ENCODE measurements at places on chromosomes 7 and 10. TPM values are rescaled to one million over a fixed set of nuclear protein-coding genes. Genes with fewer than 3 reads are reported as not detected.

OR13A1 gene
- total RNA-seq: under 0.01 TPM

DNA sequence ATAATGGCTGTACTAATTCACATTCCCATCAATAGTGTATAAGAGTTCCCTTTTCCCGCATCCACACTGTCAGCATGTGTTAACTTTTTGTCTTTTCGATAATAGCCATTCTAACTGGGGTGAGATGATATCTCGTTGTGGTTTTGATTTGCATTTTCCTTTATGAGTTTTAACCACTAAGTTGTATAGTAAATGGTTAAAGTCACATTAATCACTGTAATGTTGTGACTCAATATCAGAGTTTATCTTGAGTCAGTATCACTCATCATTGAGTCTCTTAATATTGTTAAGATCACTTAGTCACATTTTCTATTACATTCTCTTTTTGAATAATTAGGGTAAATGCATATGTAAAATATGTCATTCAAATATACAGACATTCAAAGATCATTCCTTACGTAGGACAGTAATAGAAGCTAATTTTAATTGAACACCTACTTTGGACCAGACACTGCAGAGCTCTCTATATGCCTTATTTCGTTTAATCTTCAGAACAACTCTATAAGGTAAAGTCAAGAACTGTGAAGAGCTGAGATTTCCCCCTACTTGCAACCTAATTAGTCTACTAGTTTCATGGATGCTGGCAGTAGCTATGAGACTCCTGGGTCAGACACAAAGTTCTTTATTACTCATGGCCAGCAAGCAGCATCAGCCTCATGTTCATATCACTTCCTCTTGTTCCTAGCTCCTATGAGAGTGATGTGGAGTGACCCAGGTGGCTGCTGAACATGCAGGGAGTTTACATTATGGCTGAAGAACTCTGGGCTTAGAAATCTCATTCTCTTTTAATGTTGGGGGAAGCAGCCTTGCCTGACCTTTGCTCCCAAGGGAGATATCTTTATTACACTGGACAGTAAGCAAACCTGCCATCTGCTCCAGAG, 30.5 kb downstream of the CREB5 start:
- DNase-seq: no peak

DNA sequence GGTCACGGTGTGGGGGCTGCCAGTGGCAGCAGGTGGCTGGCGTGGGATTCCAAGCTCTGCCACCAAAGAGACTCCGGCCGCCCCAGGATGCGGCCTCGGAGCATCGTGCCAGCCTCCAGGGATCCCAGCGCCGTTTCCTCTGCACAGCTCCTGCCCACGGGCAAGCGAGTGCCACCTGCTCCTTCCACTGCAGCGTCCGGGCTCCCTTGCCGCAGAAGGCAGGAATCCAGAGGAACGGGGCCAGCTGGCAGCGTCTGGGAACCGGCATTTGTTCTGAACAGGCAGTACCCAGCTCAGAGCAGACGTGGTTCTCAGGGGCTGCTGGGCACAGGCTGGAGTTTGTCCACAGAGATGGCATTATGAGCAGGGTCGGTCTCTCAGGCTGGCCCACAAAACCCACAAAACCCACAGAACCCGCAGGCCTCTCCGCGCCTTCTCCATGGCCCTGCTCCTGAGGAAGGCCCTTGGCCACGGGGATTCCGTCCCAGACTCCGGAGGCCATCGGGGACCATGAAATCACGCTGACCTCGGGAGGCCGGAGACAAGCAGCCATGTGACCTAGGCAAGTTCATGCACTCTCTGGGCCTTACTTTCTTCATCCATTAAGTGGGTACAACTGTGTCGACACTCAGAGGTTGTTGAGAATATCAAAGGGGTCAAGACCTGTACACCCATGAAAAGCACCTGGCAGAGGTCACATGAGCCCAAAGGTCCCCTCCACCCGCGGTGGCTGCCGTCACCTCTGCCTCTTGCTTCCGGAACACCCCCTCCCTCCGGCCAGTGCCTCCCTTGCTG, 72.1 kb upstream of the TNRC18 start:
- DNase-seq: no peak

DNA sequence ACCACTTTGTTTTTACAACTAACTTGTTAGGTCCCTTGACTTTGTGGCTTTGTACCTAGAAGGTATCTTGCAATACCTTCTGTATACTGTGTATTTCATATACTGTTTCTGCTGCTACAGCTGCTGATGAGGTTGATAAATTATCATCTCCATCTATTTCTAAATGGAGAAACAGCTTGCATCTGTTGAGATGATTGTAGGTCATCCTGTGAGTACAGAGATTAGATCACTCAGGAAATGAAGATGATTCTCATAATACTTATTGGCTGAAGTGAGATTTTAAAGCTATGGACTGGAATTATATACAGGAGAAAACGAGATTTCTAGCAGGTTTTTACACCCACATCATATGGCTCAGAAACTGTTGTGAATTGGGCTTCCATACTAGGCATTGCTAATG, 280.5 kb downstream of the KCND2 start:
- no peak for DNase-seq

GRCh38 chr10:79058899-79059841, 9.6 kb upstream of the ZMIZ1 start:
- DNase-seq: no peak

BCCIP gene
- total RNA-seq: 7.8 TPM

CALN1 gene
- total RNA-seq: 22.1 TPM

Measured in hematopoietic multipotent progenitor cell (in vitro differentiated cells).